Islet precursor cell (in vitro differentiated cells): ENCODE measurements at places on chromosomes 2 and 18.

DNA sequence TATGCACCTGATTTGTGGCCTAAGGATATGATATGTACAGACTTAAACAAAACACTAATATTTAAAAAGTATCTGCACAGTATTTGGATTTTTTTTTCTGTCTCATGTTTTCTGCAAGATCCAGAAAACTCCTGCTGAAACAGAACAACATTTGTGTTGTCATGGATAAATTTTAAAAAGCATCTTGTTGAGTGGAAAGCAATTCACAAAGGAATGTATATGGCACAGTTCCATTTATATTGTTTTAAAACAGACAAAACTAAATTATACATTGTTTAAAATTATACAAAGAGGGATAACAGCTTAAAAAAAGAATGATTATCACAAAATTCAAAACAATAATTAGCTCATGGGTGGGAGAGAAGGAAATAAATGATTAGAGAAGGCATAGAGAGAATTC, 193.5 kb downstream of the PPP1R1C start:
- DNase-seq, result no peak

DNA sequence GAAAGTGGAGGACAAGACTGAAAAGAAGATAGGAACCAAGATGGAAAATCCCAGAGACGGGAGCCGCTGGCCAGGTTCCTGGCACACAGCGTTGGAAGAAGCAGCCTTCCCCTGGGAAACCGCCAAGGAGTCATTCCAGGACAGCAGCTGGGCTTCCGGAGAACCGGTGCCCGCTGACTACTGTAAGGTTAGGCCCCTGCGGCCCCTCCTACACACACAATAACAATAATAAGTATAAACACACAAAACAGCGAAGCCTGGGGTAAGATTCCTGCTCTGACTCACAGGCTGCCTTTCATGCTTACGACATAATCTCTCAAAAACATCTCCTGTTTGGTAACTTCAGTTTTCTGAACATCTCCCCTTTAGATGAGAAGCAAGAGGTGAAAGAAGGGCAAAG, 28.1 kb upstream of the MYCN start:
- no peak for DNase-seq

DNA sequence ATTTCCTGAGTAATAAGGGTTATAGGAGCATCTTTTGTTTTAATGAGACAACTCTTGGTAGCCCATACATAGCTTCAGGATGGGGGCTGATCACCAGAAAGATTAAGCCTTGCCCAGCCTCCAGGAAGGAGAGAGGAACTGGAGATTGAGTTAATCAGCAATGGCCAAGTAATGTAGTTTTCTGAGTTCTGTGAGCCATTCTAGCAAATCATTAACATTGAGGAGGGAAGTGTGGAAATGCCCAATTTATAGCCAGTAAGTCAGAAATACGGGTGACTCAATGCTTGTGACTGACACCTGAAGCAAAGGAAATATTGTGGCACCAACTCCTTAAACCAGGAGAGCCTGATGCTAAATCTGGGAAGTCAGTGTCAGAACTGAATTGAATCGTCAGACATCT, 205.1 kb upstream of the SRD5A2 start:
- no peak for DNase-seq

DNA sequence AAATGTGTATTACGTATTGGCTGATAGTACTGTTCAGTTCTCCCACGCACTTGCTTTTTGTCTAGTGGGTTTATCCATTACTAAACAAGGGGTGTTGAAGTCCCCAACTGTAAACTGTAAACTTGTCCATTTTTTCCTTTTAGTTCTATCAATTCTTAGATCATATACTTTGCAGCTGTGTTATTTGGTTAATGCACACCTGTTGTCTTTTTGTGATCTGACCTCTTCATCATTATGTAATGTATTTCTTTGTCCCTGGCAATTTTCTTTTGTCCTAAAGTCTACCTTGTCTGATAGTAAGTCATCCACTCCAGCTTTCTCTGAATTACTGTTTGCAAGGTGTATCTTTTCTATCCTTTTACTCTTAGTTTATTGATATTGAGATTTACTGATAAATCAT, 21.9 kb downstream of the MCEE start:
- no peak for DNase-seq

DNA sequence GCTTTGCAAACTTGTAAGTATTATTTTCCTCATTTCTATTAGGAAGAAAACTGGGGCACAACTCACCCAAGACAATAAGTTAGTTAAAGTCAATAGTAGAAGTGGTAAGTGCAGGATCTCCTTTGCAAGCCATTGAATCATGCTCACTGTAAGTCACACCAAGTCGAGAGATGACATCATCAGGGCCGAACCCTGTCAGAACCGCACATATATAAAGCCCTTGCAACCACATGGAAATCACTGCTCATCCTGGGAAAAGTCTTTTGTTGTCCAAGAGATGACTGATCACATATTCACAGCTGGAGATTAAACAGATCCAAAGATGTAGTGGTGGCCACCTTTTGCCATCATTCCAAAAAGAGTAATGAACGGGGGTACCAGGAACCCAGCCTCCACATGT, 484.8 kb upstream of the ID2 start:
- no peak for DNase-seq

DNA sequence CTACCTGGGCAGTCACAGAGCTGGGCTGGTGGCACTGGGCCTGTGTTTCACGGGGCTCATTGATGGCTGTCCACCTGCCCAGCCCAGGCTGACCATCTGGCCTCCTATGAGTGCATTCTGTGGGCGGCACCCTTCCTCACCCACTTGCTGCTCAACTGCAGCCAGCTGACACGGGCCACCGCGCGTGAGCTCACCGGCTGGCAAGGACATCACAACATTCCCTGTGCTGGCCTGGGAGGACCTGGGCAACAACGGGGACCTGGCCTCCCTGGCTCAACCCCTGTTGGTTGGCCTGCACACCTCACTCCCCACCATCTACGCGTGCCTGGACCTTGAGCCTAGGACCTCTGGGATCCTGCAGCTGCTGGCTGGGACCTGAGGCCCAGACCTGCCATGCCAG, 98.2 kb upstream of the DTNA start:
- no peak for DNase-seq

DNA sequence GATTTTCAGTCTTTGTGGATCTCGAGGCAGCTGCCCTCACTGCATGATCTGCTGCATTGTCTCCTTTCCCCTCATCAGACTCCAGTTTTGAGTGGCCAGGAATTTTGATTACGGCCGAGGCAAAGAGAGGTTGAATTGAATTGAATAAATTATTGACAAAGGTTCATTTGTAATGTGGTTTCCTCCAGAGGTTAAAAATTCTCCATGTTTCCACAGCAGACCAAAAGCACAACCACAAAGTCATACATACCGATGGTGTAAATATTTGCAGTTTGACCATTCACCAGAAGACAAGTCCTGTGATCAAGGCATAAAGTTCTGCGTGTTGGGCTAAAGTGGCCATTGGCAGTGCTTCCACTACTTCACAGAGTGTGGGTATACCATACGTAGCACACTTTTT, 343.8 kb upstream of the MYT1L start:
- no peak for DNase-seq

GRCh38 chr2:215727507-215728503, 285.5 kb downstream of the MREG start:
- no peak for DNase-seq

DNA sequence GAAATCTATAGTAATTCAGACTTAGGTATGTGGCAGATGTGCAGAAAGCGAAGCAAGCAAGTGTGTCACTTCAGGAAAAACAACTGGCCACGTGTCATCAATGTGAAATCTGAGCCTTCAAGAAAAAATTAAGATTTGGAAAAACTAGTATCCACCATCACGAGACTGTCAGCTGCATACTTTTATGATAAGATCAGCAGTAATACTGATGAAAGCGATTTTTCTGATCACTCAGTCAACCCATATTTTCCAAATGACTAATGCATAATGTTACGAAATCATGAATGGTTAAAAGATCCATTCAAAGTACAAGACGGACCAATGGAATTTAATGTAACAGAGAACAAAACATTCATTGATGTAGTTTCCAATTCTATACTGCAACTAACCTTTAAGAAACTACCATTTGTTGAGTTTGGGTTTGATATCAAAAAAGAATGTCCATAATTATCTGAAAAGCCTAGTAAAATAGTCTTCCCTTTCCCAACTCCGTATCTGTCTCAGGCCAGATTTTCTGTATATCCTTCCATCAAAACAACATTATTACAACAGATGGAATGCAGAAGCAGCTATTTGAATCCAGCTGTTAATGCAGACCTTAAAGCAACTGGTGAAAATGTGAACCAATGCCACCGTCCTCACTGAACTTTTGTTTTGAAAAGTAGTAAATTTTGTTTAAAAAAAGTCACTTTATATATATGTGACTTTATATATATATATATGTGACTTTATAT, 17.0 kb upstream of the BCL2 start:
- DNase-seq, result no peak

- no peak for DNase-seq
Measured at GRCh38 chr2:241721852-241722251, 12.6 kb upstream of the D2HGDH start.
